Vagina (tissue), 2 donors: ENCODE measurements at places on chromosomes 13 and 19.

DNA sequence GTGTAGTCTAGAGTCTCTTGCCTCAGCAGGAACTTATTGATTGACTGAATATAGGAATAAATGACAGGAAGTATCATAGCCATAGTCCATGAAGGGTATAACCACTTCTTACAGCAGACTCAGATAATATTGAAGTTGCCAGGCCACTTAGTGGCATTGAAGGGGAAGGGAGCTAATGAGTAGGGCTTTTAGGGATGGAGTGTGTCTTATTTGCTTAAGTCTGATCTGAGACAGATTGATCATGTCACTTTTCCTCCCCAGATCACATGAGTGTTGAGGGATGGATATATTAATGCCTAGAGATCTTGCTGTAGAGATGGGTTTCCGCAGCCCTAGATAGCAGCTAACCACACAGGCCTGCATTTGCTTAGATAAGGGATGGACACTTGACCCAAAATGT, 62.2 kb upstream of the NBEA start:
- no peak for DNase-seq

DNA sequence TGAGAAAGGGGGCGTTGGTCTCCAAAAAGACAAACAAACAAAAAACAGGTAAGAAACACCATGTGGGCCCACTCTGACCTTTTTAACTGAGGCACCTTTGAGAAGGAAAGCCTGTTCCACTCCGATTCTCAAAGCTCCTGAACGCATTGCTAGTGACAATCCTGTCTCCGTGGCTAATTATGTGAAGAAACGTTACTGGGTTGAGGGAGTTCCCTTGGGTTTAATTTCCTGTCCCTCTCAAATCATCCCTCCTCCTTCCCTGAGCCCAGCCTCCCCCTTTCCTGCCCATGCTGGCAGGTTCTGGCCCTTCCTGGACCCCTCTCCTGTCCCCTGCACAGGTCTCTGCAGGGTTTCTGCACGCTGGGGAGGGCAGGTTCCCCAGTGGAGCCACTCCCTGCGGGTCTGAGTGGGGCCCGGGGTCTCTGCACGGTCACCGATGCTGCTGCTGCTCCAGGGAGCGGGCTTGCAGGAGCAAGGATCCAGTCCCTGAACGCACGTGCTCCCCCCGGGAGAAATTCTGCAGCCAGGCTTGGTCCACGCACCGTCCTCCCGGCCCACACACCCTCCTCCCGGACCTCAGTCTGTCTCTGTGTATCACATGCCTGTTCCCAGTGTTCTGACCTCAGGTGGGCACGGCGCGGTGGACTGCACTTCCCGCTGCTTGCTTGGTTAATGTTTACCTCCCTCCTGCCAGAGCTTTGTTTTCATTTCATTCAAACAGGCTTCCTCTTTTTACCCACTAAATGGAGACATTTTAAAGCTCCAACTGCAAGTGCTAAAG, 76.4 kb upstream of the MCF2L start:
- DNase-seq, result no peak

GRCh38 chr19:33621811-33622504, at the start of gene CHST8:
CHST8 (plus strand) TSS chr19:33621953; CDS start chr19:33689262, 67,309 bp downstream.
- DNase-seq, result no peak

GRCh38 chr13:99296398-99296797, 10.8 kb downstream of the GPR183 start:
- no peak for DNase-seq

GRCh38 chr13:24119626-24120508, 40.7 kb upstream of the SPATA13 start:
- no peak for DNase-seq

- DNase-seq, result no peak
Observed at GRCh38 chr13:98599502-98600328, 22.8 kb upstream of the STK24 start.

- no peak for DNase-seq
Observed at GRCh38 chr19:32418155-32418554, 12.6 kb downstream of the DPY19L3 start.

DNA sequence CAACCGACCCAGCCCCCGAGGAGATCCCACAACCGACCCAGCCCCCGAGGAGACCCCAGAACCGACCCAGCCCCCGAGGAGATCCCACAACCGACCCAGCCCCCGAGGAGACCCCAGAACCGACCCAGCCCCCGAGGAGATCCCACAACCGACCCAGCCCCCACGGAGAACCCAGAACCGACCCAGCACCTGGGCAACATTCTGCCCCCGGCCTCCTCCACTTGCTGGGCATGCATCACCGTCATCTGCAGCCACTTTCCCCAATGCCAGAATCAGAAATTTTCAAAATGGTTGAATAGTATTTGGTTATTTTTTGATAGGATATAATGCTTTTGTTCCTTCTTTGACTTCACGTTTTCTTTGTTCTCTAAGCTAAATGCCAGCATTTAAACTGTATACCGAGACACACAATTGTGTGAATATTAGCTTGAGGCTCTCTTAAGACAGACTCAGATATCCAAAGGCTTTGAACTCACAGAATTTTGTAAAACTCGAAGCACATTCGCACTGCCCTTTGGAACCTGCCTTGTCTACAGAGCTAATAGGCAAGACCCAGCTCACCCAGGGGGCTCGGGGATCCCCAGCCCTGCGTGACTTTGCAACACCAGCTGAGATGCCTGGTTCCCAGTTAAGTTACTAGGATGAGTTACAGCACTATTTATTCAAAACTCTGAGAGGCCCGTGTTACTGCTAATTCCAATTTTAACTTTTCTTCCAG, 15.5 kb upstream of the RASA3 start:
- no peak for DNase-seq
